Small intestine (tissue), 16 donors: ENCODE measurements at places on chromosomes 11 and 22. TPM values are rescaled to one million over a fixed set of nuclear protein-coding genes. Genes with fewer than 3 reads are reported as not detected.
A peak's percentile ranks its signal among the peaks of the same experiment; 100 is the strongest.

- no peak for DNase-seq
Measured at GRCh38 chr11:32456864-32457263, 21.5 kb upstream of the WT1 start.

DNA sequence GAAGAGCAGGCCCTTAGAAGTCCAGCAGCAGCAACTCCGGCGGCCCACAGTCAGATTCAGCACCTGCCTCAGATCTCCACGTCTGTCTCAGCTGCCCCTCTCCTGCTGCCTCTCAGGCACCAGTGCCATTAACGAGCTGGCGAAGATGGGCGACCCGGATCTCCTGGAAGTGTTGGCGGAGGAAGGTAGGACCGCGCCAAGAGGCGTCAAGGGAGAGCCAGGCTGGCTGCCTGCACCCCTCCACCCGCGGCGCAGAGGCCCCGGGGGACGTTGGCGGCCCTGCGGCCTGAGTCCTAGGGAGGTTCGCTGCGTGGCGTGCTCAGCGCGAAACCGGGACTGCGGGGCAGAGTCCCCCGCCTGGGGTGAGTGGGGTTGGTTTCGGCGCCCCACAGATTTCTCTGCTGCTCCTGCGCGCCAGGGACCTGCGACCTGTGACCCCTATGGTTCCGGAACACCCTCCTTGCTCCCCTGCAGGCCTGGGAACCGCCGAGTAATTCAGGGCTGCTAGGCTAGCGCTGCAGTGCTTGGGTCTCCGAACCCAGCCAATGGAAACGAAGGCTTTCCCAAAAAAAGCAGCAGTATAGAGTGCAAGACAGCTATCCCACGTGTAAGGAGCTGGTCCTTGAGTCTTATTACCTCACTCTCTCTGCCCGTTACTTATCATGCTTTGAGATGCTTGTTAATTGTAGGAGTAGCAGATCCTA lies 615 bp downstream of the ANO5 start:
- peak; percentile 40 for DNase-seq

DNA sequence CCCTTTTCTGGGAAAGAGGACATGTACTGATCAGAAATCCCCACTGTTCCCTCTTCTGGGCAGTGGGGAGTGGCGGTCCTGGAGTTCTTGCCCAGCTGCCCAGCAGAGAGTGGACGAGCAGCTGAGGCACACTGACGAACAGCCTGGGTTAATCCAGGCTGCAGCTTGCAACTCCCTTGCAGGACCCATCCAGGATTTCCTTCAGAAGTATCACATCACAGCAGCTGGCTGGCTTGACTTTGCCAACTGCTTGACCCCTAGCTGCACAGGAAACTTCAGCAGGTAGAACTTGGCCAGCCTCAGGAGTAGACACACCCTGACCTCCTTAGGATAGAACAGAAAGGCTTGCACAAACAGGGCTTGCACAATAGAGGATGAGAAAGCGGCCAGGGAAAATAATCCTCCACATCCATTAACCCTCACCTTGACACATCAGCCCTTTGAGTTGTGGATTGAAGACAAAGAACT lies 27.9 kb upstream of the FZD4 start:
- peak; percentile 12 for DNase-seq

DNA sequence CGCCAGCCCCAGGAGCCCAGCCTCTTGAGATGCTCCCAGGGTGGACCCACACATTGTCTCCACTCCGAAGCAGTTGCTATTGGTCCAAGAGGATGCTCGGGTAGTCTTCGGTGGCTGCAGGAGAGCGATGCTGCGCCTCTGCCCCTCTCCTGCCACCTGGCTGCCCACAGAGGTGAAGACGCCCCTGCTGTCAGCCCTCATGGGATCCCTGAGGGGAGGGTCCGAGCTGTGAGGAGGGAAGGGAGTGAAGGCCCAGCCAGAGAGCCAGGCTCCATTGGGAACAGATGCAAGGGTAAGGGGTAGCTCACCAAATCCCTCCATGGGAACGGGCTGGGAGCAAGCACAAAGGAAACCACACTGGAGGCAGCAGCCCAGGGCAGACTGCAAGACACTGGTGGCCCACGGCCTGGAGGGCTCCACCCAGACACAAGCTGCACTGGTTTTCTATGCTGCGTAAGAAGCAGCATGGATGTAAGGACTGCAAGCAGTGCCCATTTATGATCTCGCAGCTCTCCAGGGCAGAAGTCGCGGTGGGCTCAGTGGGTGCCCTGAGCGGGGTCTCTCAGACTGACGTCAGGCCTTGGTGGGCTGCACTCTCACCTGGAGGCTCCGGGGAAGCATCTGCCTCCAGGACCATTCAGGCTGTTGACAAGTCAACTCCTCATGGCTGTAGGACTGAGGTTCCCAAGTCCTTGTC lies 15.7 kb downstream of the TSPAN32 start:
- no peak for DNase-seq

- DNase-seq: no peak
Measured at GRCh38 chr11:120064341-120064740, 73.6 kb downstream of the TRIM29 start.

DNA sequence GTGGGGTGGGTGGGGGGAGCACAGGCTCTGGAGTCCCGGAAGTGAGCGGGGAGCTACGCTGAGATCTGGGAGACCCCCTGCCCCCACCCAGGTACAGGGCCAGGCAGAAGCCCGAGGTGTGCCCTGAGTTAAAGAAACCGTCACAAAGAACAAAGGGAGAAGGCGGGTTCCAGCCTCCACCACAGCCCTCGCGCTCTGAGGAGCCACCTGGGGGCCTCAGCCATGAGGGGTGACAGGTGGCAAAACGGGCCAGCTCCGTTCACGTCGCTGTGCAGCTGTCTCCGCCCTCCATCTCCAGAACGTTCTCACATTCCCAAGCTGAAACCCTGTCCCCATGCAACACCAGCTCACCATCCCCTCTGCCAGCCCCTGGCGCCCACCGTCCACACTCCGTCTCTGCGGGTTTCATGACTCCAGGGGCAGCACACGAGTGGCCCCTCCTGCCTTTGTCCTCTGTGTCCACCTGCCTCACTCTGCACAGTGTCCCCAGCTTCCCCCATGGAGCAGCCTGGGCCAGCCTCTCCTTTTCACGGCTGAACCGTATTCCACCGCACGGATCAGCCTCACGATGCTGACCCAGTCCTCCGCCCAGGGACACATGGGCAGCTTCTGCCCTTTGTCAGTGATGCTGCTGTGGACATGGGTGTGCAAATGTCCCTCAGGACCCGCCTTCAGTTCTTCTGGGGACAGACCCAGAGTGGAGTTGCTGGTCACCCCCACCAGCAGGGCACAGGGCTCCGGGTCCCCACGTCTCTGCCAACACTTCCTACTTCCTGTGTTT lies 1.7 kb upstream of the MUC5B start:
- no peak for DNase-seq

DNA sequence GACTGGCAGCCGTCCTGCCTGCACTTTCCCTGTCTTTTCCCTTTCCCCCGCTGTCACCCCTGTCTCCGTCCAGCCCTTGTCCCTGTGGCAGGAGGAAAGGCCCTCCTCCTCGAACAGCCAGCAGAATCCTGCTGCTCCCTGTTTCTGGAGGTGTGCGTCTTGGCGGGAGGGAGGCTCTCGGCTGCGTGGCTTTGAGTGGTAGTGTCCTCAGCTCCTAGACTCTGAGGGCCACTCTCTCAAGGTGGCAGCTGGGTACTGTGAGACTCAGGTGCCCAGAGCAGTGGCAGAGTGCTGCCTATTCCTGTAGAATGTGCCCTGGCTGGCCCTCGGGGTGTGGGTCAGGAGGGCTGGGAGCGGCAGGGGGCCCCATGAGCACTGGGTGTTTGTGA lies 9.1 kb upstream of the RANBP1 start:
- DNase-seq: no peak

GRCh38 chr11:114243461-114244372 lies 52.5 kb upstream of the NNMT start:
- no peak for DNase-seq

- DNase-seq: no peak
Measured at GRCh38 chr11:81570669-81571068, 1163.0 kb downstream of the FAM181B start.

GRCh38 chr11:61499816-61500491 lies 8.6 kb upstream of the LRRC10B start:
- DNase-seq: no peak

- DNase-seq: no peak
Measured at GRCh38 chr11:106186630-106187029, 109.2 kb downstream of the AASDHPPT start.

GRCh38 chr11:83641511-83641910 lies 355.3 kb upstream of the CCDC90B start:
- no peak for DNase-seq

RFPL1 gene
- polyA plus RNA-seq: not detected

KCNJ1 gene
- polyA plus RNA-seq: 0.06 TPM

OTOG gene
- polyA plus RNA-seq: 0.04 TPM

ANO9 gene
- polyA plus RNA-seq: 84.7 TPM

FAT3 gene
- polyA plus RNA-seq: 0.44 TPM

DAGLA gene
- polyA plus RNA-seq: 6.2 TPM
